ENCODE measurements at places on chromosomes 4 and X. TPM values are rescaled to one million over a fixed set of nuclear protein-coding genes. Genes with fewer than 3 reads are reported as not detected.

DNA sequence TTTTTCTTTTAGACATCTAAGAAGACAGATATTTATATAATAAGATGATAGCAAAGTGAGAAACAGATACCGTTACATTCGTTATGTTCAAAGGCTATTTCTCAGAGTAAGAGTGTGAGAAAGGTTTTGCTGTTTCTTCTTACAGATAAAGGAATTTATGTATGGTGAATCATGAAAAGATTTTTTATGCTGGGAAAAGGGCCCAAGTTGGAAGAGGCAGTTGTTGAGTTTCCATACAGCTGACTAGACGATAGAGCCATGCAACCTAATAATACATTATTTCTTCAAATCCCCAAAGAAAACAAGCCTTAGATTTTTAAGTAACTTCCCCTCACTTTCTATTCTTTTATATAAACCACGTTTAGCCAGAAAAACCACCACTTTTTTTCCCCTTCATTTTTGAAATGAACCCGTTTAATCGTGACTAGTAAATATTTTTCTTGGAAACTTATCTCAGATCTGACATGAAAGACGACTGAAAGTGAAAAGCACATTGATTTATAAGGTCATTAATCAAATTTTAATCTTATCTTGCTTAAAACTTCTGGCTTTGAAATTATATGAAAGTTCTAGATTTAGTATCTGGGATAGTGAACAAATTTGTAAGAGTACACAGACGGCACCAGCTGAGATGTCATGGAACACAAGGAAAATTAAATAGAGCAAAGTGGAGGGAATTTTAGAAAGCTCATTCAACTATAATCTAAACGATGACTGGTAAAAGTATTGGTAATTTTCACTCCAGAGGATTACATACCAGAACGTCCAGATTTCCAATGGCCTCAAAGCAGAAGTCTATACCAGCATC lies 10.9 kb downstream of the ADH6 start:
- DNase-seq: no peak

DNA sequence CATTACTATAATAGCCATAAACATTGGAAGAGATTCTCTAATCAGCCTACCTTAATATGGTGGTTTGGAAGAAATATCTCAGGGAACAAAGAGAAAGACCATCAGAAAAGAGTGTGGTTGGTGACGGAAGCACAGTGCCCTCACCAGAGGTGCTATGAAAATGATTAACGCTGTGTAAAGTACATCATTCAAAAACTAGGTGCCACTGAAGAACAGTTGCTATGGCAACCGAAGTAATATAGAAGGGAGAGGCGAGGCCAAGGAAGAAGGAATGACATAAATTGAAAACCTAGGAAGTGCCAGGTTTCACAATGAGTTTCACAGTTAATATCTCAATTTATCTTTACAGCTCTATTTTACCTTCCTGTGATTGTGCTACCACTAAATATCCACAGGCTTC lies 57.0 kb upstream of the ARSJ start:
- DNase-seq: no peak

- DNase-seq: no peak
Measured at GRCh38 chr4:20552004-20552403, 148.3 kb upstream of the PACRGL start.

DNA sequence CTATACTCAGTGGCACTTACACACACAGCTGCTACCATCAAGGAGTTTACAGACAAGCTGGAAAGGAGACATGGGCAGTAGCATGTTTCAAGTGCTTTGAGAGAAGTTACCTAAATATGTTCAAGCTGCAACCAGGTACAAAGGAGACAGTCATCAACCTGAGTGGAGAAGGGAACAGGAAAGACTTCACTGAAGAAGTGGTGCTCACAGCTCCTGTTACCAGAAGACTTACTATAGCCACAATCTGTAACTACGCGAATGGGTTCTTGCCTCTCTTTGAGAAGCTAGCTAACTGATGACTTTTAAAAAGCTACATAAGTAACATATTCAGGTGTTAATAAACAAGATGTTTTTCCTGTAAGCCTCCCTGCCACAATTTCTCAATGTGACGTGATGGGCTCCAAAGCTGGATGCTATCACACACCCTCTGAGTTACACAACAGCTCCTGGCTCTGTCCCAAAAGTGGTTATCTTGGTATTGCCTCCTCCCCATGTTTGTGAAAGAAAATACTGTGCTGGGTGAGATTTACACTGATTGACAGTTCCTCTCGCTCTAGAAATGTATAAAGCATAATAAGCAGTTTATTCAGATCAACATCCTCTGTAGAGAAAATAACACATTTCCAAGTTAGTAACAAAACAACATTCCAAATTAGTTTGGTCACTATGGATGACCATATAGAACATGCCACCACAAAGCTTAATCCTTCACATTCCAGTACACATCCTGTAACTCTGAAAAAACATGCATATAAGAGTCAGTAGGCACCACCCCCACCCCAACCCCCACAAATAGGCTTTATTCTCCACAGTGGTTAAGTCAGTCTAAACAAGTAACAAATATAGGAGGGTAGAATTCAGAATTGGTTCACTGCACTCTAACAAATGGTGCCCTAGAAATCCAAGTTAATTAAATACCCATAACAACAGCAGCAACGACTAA lies 81.8 kb downstream of the FRYL start:
- no peak for DNase-seq

GRCh38 chr4:125590158-125590557 lies 275.4 kb downstream of the FAT4 start:
- no peak for DNase-seq

DNA sequence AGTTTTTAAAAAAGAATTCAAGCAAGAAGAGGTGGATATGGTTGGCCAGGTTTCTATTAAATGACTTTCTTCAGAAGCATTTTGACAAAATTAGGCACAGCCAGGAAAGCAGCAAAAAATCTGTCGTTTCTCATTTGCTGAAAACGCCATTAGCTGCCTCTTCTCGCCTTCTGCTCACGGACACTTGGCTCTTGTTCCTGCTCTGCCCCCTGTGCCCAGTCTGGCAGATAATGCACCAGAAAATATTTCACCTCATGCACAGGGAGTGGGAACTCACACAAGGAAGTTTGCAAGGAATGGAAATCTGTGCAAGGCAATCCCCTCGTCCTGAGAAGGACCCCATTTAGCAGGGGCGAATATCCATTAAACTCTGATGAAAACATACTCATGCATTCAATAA lies 260.0 kb downstream of the PACRGL start:
- no peak for DNase-seq

GRCh38 chrX:127621780-127622179 lies 430.4 kb downstream of the ACTRT1 start:
- no peak for DNase-seq

GRCh38 chr4:95761871-95762270 lies 78.0 kb upstream of the PDHA2 start:
- DNase-seq: no peak

GRCh38 chrX:153948847-153949805 lies 4.7 kb upstream of the RENBP start:
- DNase-seq: no peak

UGT8 gene
- 1.2 TPM for total RNA-seq

HSPA4L gene
- 3.0 TPM for total RNA-seq

SLC10A6 gene
- total RNA-seq: 0.97 TPM

TLR6 gene
- 12.4 TPM for total RNA-seq

NKX6-1 gene
- total RNA-seq: not detected

PPARGC1A gene
- 10.5 TPM for total RNA-seq
